Ovary (tissue), 10 donors: ENCODE measurements at places on chromosomes 5 and 9. TPM values are rescaled to one million over a fixed set of nuclear protein-coding genes. Genes with fewer than 3 reads are reported as not detected.

GDA gene
- not detected for total RNA-seq

SLCO4C1 gene
- 0.50 TPM for total RNA-seq

CNTFR gene
- total RNA-seq = 2.6 TPM

ITGA1 gene
- total RNA-seq = 14.7 TPM

CD274 gene
- 1.5 TPM for total RNA-seq

DND1 gene
- 0.82 TPM for total RNA-seq

- H3K4me3 ChIP-seq = no peak overlapping the region
- H3K4me1 ChIP-seq = no peaks in the 10 kb centered on the region
- H3K36me3 ChIP-seq = no peaks in the 10 kb centered on the region
Observed at GRCh38 chr5:155903791-155904190, 423.2 kb upstream of the SGCD start.

- H3K27me3 ChIP-seq = no peaks in the 10 kb centered on the region
- H3K4me1 ChIP-seq = no peaks in the 10 kb centered on the region
- no peak overlapping the region for H3K4me3 ChIP-seq
- no peak for DNase-seq
- H3K27ac ChIP-seq = no peak overlapping the region
Observed at GRCh38 chr9:23278561-23278960, 547.5 kb downstream of the ELAVL2 start.

DNA sequence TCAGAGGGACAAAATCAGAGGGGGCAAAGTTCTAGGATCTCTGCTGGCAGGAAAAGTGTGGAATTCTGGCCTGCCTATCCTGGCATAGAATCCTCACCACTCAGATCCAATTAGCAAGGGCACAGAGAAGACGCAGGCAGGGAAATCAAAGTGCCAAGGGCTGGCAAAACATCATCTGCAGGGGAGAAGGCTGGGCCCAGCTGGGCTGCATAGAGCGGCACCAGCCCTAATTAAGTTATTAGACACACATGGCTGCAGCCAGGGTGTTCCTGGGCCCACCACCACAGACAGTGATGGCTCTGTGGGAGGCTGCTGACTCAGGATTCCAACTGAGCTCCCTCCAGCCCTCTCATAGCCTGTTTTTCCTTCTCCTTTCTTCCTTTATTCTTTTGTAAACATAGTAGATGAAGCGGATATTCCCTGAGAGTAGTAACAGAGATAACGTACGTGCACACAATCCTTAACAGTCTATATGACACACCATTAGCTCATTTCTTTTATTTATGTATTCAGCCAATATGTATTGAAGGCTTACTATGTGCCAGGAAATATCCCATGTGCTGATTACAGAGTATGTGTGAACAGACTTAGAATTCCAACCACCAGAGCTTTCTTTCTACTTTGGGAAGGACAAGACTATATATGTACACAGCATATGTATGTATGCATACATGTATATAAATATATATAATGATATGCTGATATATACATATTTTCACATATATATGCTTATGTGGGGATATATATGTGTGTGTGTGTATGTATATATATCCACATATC, 236.1 kb downstream of the ASTN2 start:
- no peaks in the 10 kb centered on the region for H3K36me3 ChIP-seq
- no peaks in the 10 kb centered on the region for H3K4me1 ChIP-seq
- no peaks in the 10 kb centered on the region for H3K27me3 ChIP-seq
- DNase-seq = no peak
- no peak overlapping the region for H3K4me3 ChIP-seq

DNA sequence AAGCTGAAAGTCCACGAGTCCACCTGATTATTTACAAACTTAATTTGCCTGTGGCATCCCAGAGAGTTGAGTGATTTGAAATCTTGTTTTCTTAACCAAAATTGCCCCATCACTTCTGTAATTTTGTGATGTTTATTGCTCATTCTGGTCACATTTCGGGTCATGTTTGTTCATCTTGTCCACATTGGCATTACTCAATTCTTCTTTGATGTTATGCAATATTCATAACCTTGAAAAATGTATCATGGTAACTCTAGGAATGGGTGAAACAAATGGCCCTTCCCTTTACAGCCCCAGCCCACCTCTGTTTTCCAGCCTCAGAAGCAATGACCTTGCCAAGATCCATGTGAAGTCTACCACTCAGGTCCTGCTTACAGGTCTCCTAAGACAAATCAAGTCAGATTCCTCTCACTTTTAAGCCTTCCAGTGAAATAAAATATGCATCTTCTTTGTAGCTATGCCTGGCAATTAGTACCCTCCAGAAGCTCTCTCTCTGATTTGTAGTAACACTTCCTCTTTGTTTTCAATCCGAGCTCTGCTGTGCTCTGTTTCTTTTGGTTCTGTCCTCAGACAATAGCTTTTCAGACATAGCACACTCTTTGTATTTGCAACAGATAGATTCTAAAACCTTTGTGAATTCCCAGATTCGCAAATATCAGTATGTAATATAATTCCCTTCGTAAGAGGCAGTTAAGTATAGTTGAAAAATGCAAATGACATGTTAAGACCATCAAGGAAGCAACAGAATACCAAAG, 330.3 kb upstream of the IRX1 start:
- no peaks in the 10 kb centered on the region for H3K36me3 ChIP-seq
- no peak for DNase-seq
- H3K4me1 ChIP-seq = no peaks in the 10 kb centered on the region
- H3K27ac ChIP-seq = no peak overlapping the region
- no peak overlapping the region for H3K4me3 ChIP-seq

- no peak overlapping the region for H3K27ac ChIP-seq
- peaks cover 5% of the 10 kb centered on the region for H3K4me1 ChIP-seq
- H3K27me3 ChIP-seq = no peaks in the 10 kb centered on the region
- H3K36me3 ChIP-seq = no peaks in the 10 kb centered on the region
- no peak for DNase-seq
- H3K4me3 ChIP-seq = no peak overlapping the region
Observed at GRCh38 chr9:121865060-121865459, 213.6 kb downstream of the DAB2IP start.

GRCh38 chr9:28234894-28235277, 661.6 kb upstream of the C9orf72 start:
- H3K36me3 ChIP-seq = no peaks in the 10 kb centered on the region
- no peaks in the 10 kb centered on the region for H3K4me1 ChIP-seq
- H3K27ac ChIP-seq = no peak overlapping the region
- H3K4me3 ChIP-seq = no peak overlapping the region
- no peaks in the 10 kb centered on the region for H3K27me3 ChIP-seq

DNA sequence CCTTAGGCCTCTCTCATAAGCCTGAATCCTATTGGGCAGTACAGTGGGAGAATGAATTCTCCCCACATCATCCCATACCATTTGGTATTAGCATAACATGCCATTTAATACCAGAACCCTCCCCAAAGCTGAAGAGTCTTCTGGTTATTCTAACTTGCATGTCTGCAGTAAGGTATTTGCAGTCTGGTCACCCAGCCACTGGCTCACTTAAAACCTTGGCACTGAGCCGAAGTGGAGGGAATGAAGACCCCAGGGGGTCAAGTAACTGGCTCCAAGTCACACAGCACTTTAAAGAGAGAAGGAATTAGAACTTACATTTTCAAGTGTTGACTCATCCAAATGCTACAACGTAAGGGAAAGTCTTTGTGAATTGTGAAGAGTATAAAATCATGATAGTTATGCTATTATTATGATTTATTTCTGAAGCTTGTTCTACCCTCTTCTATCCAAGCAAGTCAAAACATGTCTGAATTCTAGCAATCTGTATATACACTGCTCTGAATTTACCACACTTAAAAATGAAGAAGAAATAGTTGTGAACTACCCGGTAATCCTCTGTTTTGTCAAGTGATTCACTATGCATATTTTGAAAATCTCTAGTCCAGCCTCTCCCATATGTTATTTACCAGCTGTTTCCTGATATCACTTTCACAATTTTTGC, 28.5 kb downstream of the GLRA1 start:
- no peak overlapping the region for H3K4me3 ChIP-seq
- H3K27ac ChIP-seq = no peak overlapping the region
- no peaks in the 10 kb centered on the region for H3K27me3 ChIP-seq
- peaks cover 1% of the 10 kb centered on the region for H3K4me1 ChIP-seq
- H3K36me3 ChIP-seq = no peaks in the 10 kb centered on the region

DNA sequence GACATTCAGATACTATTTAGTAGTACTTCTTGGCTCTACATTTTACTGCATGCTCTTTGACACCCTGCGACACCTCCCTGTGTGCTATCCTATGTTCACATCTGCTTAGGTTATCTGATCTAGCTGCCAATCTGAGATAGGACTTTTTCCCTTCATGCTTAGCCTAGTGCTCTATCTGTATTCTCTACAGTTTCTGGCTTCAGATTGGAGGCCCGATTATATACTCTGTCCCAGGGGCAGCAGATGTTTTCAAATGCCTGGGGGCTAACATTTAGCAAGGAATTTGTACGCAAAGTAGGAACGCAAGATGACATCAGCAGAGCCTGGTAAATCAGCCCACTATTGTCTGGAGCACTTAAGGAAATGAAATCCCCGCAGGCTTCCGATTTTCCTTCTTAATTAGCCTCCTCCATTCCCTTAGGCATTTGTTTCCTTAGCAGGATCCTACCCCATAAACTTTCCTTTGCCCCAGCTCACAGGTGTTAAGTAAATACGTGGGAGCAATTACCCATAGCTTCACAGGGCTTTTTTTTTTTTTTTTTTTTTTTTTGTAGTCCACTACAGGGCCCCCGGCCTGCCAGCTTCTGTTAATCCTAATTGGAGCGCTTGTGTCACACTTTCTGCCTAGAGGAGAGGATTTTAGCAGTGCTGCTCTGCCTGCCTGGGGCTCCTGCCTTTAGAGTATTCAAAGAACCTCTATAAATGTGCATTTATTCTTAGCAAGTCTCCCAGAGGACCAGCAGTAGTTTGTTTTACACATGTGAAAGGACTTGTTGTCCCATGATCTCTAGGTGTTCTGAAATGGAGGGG, 61.1 kb upstream of the LPAR1 start:
- H3K36me3 ChIP-seq = no peaks in the 10 kb centered on the region
- no peaks in the 10 kb centered on the region for H3K27me3 ChIP-seq
- no peak overlapping the region for H3K27ac ChIP-seq
- DNase-seq = no peak
- H3K4me1 ChIP-seq = no peaks in the 10 kb centered on the region

DNA sequence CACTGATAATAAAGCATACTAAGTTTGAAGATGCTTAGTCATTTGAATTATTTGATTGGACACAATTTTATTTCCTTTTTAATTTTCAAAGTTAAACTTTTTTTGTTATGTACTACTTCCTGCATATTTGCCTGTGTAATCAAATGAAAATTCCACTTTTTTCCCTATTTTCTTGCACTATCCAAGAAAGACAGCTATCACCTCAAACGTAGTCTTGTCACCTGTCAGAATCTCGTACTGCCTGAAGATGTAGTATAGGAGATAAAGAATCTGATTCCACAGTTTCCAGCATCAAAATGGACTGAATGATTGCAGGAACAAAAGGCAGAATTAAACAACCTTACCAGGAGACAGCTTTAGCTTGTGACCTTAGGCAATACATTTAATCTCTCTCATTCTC, 818.8 kb downstream of the MAT2B start:
- H3K27me3 ChIP-seq = no peaks in the 10 kb centered on the region
- no peak for DNase-seq
- no peak overlapping the region for H3K4me3 ChIP-seq
- H3K36me3 ChIP-seq = no peaks in the 10 kb centered on the region

GRCh38 chr9:115498303-115498702, 380.3 kb upstream of the TNC start:
- H3K4me1 ChIP-seq = no peaks in the 10 kb centered on the region
- DNase-seq = no peak

- no peaks in the 10 kb centered on the region for H3K27me3 ChIP-seq
- H3K36me3 ChIP-seq = no peaks in the 10 kb centered on the region
- no peak for DNase-seq
- no peak overlapping the region for H3K4me3 ChIP-seq
- no peak overlapping the region for H3K27ac ChIP-seq
- H3K4me1 ChIP-seq = no peaks in the 10 kb centered on the region
Observed at GRCh38 chr9:74036549-74037231, 460.4 kb upstream of the RORB start.

GRCh38 chr5:126234563-126235195, 188.5 kb upstream of the GRAMD2B start:
- no peak for DNase-seq
- no peak overlapping the region for H3K27ac ChIP-seq
- no peak overlapping the region for H3K4me3 ChIP-seq
- no peaks in the 10 kb centered on the region for H3K36me3 ChIP-seq
- H3K27me3 ChIP-seq = no peaks in the 10 kb centered on the region

- DNase-seq = no peak
- H3K36me3 ChIP-seq = no peaks in the 10 kb centered on the region
- no peak overlapping the region for H3K27ac ChIP-seq
- peaks cover 9% of the 10 kb centered on the region for H3K4me1 ChIP-seq
Observed at GRCh38 chr5:76406014-76406413, 2.9 kb downstream of the IQGAP2 start.

- no peaks in the 10 kb centered on the region for H3K27me3 ChIP-seq
- peaks cover 8% of the 10 kb centered on the region for H3K4me1 ChIP-seq
- no peaks in the 10 kb centered on the region for H3K36me3 ChIP-seq
- no peak overlapping the region for H3K27ac ChIP-seq
- DNase-seq = peak; percentile 89
Observed at GRCh38 chr5:68170826-68171558, 44.6 kb upstream of the PIK3R1 start.

DNA sequence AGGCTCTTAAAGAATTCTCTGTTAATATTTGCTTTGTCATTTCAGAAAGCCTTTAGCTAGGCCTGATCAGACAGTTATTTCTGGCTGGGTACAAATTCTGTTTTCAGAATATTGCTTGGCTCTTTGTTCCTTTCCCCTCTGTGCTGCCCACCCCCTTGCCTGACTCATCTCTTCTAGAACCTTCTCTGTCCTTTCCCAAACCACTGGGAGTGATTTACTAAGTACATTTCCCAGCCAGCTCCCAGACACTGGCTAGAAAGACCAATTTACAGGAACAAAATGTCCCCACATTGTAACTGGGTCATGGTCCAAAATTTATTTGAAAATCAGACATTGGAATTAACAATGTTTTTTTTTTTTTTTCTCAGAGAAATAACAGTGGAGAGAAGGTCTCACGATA, 133.1 kb upstream of the MAP1B start:
- H3K36me3 ChIP-seq = no peaks in the 10 kb centered on the region
- H3K4me1 ChIP-seq = no peaks in the 10 kb centered on the region
- H3K4me3 ChIP-seq = no peak overlapping the region
- DNase-seq = no peak

- no peaks in the 10 kb centered on the region for H3K27me3 ChIP-seq
- peaks cover 9% of the 10 kb centered on the region for H3K4me1 ChIP-seq
- H3K36me3 ChIP-seq = no peaks in the 10 kb centered on the region
- no peak for DNase-seq
- H3K4me3 ChIP-seq = no peak overlapping the region
- H3K27ac ChIP-seq = no peak overlapping the region
Observed at GRCh38 chr5:15638296-15638695, 138.3 kb downstream of the FBXL7 start.
